ENCODE measurements at places on chromosomes 3 and 15.

- no peak for DNase-seq
Measured at GRCh38 chr3:50450209-50450921, 53.1 kb downstream of the CACNA2D2 start.

DNA sequence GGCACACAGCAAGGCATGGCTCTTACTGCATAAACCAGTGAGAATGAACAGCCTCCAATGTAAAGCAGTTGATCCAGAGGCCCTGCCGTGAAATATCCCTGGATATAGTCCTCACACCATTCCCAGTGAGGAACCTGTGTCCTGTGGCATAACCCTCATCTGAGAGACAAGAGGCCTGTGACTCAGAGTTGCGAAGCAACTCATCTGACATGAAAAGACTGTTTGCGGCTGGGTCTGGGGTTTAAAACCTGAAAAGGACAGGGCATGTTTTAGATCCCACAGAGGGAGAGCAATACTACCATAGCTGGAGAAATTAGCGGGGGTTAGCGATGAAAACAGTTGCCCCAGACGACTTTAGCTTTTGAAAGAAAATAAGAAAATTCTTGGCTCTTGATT lies 165.3 kb upstream of the BHLHE40 start:
- no peak for DNase-seq

GRCh38 chr3:142618917-142619461 lies 22.8 kb downstream of the PLS1 start:
- DNase-seq: peak; percentile 57

DNA sequence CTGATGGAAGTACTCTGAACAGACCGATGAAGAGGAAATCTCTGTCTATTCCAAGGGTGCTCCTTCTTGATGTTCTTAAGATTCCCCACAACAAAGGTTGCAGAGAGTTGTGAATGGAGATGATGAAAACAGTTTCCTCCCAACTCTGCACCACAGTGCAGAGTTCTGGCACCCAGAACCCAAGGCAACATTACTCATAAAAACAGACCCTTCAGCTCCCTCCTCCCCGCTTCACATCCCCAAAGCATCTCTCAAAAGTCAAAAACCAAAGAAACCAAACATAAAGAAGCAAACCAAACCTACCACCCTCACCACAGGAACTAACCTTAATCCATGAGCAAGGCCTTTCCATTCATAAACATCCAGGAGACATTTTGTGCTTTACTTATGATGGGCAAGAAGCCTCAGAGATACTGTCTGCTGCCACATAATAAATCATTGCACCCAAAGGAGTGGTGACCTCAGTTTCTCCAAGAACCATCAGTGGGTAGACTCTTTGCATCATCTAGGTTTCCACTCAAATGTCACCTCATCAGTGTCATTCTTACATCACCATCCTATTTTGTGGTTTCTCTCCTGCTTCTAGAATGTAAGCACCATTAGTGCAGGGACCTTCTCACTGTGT lies 13.2 kb downstream of the PCOLCE2 start:
- DNase-seq: no peak

GRCh38 chr15:79209690-79210089 lies 72.8 kb upstream of the ANKRD34C start:
- no peak for DNase-seq

GRCh38 chr15:78205337-78205736 lies 29.0 kb downstream of the ACSBG1 start:
- DNase-seq: no peak

DNA sequence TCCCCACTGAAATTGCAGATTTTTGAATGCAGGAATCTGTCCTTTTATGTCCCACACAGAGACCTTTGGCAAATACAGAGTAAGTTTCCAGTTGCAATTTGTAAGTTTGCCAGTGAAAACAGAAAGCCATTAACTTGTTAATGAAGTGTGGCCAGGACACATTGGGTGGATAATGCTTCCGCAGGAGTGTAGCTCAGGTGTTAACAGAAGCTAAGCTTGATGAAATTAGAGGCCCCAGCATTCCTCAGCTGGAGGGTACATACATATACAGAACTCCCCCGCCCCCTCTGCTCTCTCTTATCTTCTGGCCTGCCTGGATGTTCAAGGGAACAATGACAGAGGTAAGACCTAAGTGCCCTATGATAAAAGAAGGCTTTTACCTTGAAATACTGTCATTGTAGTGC lies 8.1 kb upstream of the LRRC2 start:
- no peak for DNase-seq

DNA sequence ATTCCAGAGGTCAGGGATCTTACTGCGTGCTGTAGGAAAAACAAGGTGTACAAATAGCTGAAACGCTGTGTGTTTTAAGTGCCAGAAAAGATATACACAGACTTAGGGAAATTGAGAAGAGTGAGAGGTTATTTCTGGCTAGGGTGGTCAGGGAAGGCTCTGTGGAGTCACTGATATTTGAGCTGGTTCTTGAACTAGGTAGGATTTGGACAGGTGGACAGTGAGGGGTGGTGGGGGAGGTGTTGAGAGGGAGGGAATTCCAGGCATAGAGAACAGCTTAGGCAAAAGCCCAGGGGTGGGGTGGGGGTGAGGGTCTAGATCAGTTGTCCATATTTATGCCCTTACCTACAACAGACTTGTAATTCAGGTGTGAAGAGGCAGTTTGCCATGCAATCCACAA lies 7.0 kb downstream of the SEMA6D start:
- no peak for DNase-seq

- DNase-seq: no peak
Measured at GRCh38 chr3:186596568-186597287, 16.1 kb upstream of the AHSG start.

DNA sequence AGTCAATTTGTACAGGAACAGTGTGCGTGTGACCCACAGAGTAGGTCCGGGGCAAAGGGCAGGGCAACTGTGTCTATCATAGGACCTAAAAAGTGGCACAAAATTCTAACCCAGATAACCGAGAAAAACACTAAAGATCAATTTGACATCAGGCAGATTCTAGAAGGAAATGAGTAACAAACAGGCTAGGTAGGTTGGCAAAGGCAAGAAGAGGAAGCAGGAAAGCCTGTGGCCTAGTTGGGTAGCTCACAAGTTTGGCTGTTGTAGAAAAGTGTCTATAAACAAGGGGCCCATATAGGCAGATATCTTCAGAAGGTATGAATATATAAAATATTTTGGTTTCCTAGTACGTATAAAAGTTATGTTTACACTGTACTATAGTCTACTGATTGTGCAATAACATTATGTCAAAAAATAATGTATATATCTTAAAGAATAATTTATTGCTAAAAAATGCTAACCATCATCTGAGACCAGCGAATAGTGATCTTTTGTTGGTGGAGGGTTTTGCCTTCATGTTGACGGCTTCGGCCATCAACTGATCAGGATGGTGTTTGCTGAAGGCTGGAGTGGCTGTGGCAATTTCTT lies 13.3 kb upstream of the OR5K1 start:
- no peak for DNase-seq

GRCh38 chr15:98881526-98882520 lies 125.8 kb downstream of the PGPEP1L start:
- no peak for DNase-seq

GRCh38 chr3:43790060-43790459 lies 99.3 kb downstream of the ABHD5 start:
- DNase-seq: no peak

- DNase-seq: no peak
Measured at GRCh38 chr3:157916672-157917071, 189.5 kb downstream of the SHOX2 start.

DNA sequence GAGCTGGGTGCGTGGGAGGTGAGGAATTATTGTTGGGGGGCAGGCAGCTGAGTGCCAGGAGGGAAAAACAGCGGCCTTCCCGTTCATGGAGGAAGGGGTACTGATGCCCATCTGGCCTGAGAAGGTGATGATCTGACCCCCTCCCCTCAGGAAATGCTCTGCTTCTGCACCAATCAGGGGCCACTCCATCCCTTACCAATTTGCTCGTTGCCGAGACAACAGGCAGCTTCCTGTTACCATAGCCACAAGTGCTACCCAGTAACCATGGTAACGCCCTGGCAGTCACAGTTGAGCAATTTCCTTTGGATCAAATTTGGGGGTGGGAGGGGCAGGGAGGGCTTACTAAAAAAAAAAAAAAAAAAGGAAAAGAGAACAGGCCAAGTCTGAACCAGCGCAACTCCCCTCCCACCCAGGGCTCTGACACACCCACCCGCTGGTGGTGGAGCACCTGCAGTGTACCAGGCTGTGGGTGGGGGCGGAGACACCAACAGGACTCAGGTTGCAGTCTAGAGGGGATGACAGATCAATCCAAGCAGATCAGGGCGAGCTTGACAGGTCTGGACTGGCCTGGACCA lies 13.7 kb downstream of the CELF6 start:
- DNase-seq: no peak

DNA sequence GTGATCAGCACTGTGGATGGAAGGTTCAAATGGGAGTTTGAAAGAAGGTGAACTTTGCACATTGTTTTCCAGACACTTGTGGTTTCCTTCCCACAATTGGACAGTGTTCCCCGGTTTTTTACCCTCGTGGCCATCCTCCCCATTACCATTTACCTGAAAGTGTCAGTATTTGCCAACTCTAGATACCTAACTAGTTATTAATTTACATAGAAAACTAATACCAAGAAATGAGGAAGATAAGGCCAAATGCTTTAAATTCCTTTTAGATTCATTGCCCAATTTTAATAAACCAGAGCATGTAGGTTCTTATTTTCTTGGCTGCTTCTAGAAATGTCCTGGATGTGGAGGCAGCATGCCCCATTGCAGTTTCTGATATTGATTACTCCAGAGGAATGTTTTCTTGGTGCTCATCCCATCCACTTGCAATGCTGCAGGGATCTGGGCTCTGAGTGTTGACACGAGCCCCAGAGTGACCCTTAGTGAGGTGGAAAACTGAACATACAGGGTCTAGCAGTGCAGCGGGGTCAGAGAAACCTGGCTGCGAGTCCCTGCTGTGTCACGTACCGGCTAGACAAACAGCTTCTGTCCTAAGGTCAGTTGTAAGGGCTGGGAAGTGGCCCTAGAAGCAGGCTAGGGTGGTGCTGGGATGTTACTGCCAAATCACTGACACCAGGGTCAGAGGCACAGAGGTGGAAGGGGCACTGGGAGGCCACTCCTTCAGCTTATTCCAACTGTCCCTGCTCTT lies 23.5 kb downstream of the LSM3 start:
- no peak for DNase-seq

- no peak for DNase-seq
Measured at GRCh38 chr15:39453620-39454019, 127.3 kb upstream of the THBS1 start.

DNA sequence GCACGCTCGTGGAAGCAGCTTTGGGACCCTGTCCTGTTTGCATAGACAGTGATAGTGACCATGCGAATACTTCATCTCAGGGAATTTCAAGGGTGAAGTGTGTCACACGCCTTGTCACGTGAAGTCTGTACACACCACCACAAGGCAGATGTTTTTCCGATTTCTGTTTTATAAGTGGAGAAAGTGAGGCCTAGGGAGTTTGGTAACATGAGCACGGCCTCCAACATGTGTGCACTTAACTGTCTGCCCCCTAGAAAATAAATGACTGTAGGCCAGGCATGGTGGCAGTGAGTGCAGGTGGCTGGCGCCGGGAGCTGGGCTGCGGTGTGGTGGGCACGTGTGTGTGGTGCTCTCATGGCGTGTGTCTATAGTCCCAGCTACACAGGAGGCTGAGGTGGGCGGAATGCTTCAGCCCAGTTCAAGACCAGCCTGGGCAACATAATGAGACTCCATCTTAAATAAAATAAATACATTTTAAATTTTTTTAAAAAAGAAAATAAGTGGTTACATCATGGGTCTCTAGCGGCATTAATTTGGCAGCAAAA lies 42.0 kb downstream of the WHAMM start:
- no peak for DNase-seq

DNA sequence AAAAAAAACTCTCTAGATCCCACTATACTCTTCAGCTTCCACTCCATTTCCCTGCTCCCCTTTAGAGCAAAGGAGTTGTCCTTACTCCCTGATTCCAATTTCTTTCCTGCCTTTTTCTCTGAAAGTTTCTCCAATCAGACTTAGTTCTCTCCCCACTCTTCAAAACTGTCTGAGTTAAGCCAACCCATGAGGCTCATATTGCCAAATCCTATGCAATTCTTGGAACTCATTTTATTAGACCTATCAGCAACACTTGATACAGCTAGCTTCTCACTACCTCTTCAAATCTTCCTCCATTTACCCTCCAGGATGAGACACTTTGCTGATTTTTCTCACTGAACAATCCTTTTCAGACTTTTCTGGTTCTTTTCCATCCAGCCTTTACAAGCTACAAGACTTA lies 233.1 kb downstream of the THRB start:
- no peak for DNase-seq

GRCh38 chr15:42107473-42107872 lies 13.1 kb upstream of the PLA2G4D start:
- peak; percentile 22 for DNase-seq

GRCh38 chr15:49809894-49810609 lies 189.2 kb downstream of the DTWD1 start:
- no peak for DNase-seq

- no peak for DNase-seq
Measured at GRCh38 chr15:95132774-95133173, 901.4 kb downstream of the MCTP2 start.

GRCh38 chr3:7585052-7585451 lies 724.1 kb downstream of the GRM7 start:
- no peak for DNase-seq

DNA sequence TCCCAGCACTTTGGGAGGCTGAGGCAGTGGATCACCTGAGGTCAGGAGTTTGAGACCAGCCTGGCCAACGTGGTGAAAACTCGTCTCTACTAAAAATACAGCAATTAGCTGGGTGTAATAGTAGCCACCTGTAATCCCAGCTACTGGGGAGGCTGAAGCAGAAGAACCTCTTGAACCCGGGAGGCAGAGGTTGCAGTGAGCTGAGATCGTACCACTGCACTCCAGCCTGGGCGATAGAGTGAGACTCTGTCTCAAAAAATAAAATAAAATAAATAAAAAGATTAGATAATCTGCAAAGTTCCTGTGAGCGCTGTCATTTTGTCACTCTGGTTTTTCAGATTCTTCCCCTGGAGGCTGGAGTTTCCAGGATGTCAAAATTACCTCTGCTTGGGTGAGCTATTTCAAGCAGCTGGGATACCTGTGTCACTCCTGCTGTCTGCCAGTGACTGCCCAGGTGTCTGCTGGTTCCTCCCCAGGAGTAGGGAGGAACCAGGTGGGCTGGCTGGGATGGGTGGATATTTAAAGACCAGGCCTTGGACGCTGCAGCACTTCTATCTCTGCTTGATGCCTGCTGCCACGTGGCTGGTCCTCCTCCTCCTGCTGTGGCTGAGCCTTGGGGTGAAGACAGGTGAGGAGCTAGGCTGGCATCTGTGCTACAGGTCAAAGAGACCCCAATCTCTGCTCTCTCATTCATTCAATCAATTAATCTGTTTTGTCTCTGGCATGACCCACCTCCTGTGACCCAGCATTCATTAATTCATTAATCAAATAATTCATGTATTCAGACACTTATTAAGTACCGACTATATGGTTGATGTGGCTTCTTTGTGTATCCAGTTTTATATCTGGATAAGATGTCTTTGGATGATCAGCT lies 19.5 kb upstream of the MUC20 start:
- no peak for DNase-seq

- DNase-seq: no peak
Measured at GRCh38 chr3:13296662-13297061, 123.5 kb downstream of the NUP210 start.
